Keratinocyte (primary cell): ENCODE measurements at places on chromosomes 5 and 9.

DNA sequence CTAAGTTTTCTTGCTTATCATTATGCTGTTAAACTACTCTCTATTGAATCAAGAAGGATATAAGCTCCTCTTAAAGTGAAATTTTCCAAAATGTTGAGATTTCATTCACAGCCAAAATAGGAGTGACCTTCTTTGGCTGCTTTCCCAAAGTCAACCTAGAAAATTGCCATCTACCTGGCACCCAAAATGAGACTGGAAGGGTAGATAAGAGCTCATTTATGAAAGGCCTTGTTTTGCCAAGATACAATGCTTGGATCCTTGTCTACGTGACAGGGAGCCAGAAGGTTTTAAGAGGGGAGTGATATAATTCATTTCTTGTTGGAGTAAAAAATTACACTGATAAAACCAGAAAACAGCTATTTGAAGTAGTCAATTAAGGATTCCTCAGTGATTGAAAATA, 287.1 kb downstream of the IZUMO3 start:
- no peak for DNase-seq

GRCh38 chr5:169889572-169889971, 90.7 kb downstream of the INSYN2B start:
- DNase-seq, result no peak

- no peak for DNase-seq
Observed at GRCh38 chr5:16727755-16728325, 111.0 kb upstream of the RETREG1 start.

GRCh38 chr5:88144219-88145001, 124.2 kb downstream of the TMEM161B start:
- no peak for DNase-seq

DNA sequence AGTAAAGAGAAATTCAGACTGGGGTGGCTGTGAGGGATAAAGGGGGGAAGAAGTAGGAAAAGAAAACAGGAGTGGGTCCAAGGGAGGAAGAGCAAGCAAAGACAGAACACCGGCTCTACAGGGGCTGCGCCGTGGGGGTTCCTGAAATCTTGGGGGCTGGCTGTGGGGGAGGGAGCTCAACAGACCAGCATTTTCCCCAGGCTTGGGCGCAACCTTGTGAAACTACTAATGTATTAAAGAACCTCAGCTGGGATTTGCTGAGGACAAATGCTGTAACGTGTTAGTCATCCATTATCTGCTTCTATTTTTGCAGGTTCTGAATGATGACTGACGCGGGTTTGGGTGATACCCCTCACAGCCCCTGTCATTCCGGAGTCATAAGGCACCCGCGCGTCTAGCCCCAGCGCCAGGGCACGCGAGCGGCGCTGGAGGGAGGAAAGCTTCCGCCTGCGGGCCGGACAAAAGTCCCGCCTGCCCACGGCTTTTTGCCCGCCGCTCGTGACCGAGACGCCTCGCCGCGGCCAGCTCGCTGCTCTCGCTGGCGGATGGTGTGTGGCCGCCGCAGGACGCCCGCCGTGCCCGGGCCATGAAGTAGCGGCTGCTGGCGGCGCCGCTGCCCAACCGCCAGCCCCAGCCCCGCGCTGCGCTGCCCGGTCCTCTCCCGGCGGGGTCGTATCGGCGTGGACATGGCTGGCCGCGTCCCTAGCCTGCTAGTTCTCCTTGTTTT, 110.6 kb downstream of the PAM start:
- no peak for DNase-seq

GRCh38 chr5:6712577-6713273, 507 bp upstream of the TENT4A start:
- peak; percentile 52 for DNase-seq

- no peak for DNase-seq
Observed at GRCh38 chr5:141484310-141484640, 555 bp upstream of the PCDHGC4 start.

- DNase-seq, result no peak
Observed at GRCh38 chr9:119688547-119688946, 319.3 kb upstream of the BRINP1 start.

DNA sequence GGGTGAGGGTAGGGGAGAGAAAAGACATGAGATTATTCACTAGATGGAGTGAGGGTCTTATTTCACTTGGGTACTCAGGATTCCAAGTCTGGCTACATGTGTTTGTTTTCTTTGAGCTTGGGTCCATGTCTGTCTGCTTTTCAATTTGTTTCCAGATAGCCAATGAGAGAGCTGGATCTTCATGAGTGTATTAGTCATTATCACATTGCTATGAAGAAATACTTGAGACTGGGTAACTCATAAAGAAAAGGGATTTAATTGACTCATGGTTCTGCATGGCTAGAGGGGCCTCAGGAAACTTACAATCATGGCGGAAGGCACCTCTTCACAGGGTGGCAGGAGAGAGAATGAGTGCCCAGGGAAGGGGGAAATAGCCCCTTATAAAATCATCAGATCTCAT, 196.8 kb upstream of the TRIM32 start:
- no peak for DNase-seq

DNA sequence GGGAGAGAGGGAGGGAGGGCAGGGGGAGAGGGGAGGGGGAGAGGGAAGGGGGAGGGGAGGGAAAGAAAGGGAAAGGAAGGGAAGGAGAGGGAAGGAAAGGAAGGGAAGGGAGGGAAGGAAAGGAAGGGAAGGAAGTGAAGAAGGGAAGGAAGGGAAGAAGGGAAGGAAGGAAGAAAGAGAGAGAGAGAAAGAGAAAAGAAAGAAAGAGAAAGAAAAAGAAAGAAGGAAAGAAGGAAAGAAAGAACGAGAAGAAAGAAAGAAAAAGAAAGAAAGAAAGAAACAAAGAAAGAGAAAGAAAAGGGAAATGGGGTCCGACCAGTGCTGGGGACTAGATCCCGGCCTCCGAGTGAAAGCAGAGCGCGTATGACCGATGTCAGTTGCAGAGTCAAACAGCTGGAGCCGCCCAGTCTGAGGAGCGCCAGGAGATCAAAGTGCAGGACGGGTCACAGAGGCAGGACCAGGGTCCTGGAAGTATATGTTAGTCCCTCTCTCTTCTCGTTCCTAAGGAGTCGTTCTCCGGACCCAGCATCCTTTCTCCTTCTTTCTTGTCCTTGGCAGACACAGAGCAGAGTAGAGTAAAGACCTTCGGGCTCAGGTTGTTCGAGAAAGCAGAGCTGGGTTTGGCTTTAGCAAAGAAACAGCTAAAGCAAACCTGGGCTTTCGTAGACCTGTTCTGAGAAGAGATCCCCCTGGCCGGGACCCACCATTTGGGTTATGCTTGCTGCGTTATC, 305.4 kb upstream of the MSX2 start:
- DNase-seq, result no peak

DNA sequence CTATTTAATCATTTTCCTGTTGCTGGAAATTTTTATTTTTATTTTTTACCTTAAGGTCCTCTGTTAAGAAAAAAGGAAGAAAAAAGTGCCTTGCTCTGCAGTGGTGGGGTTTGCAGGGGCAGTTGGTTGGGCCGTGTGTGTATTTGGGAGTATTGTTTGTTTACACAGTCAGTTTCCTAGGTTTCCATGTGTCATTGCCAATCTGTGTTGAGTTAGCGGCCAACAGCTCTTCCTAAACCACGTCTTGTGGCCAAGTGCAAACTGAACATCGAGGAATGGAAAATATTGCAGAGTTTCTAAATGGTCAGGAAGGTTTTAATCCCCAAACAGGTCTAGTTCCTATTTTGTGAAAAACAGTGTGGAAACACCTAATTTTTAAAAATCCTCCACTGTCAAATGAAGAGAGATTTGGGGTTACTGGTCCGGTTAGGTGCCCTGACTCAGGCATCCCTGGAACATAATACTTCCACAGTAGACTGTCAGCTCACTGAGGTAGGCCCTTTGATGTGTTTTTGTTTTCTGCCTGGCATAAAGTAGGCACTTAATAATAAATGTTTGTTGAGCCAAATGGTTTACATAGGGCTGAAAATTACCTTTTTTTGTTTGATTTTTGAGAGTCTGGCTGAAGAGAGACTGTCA, 37.0 kb downstream of the MAMDC2 start:
- DNase-seq, result no peak

GRCh38 chr5:9241479-9242305, 304.2 kb downstream of the SEMA5A start:
- DNase-seq, result no peak

DNA sequence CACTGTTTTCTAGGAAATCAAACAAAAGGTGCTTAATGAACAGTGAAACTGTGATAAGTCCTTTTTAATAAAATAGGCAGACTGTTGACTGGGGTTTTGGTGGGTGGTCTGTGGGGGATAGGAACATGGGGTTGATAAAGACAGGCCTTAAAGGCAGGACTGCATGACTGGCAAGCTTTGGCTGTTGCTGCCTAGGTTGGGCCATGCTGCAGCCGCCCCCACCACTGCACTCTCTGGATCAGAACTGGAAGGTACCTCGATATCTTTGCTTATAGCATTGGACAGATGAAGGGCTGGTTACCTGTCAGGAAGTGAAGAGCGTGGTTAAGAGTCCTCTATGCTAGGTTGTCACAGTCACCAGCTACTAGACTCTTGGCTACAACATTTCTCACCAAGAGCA, 24.4 kb downstream of the APBA1 start:
- no peak for DNase-seq

DNA sequence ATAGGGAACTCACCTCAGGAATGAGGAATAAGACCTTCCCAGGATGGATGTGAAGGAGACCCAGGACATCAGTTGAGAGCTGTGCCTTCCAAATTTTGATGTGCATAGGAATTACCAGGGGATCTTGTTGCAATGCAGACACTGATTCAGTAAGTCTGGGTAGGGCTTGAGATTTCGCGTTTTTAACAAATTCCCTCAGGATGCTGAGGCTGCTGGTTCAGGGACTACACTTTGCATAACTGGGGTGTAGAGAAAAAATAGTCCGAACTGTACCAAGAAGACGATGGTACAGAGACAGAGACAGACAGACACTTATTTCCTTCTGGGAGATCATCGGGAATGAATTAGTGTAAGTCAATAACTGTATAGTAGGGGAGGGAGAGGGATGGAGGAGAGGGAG, 82.3 kb upstream of the FREM1 start:
- DNase-seq, result no peak

DNA sequence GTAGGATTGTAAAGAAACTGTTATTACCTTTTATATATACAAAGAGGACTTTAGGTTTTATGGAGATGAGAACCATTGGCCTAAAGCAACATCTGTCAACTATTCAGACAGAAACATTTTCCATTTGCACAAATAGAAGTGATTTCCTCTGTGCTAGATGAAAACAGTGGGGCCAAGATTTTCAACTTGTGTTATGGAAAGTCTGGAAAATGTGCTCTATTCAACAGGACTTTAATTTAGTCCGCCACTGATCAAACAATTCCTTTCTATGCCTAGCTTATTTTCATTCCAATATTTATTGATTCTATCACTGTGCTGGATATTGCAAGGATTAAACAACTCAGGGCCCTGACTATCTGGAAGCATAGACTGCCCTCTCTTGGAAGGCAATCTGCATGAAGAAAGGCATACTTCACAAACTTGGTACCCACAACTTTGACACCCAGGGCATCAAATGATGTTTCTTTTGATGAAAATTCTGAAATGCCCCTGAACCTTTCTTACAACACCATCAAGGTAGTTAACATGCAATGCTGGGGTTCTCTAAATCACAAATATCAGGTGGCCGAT, 126.6 kb upstream of the HMHB1 start:
- DNase-seq, result no peak

- no peak for DNase-seq
Observed at GRCh38 chr5:4662756-4663155, 477.4 kb upstream of the ADAMTS16 start.

GRCh38 chr5:172881691-172882370, 47.8 kb downstream of the ERGIC1 start:
- DNase-seq, result no peak

DNA sequence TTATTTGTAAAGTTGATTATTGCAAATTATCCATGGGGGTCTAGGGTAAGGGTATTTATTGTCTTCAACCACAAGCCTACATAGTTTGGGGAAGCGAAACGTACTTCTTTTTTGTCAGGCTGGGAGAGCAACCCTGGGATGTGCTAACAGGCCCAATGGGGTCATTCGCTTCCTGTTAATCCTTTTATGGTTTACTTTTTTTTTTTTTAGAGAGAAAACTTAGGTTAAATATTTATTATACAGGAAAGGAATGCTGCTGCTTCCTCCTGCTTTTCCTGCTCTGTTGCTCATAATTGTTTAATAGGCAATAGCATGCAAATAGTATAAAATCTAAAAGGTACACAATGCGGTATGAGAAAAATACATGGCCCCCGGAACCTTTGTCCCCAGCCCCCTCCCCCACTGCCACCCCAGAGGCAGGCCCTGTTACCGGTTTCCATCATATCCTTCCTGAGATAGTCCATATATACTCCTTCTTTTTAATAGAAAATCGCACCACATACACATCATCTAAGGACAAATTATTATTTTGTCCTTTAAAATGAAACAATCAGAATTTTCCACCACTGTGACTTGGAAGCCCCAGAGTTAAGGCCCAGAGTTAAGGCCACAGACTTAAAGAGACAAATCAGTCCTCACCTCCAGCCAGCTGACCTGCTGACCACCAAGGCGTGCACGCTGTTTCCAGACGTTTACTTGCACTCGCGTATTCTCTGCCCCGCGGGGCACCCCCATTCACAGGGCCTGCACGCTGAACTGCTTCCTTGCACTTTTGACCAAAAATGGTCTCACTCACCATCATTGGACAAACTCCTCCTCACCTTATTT, 83.9 kb downstream of the NDFIP1 start:
- DNase-seq, result no peak

DNA sequence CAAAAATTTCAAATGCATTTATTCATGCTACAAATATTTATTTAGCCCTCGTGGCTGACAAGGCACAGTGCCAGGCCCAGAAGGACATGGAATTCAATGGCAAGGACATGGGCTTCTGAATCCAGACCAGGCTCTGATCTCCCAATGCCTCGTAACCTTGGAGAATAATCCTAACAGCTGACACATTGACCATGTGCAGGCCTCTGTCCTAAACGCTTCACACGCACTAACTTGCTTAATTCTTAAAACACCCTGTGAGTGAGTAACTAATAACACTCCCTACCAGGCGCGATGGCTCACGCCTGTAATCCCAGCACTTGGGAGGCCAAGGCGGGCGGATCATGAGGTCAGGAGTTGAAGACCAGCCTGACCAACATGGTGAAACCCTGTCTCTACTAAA, 33.2 kb downstream of the MYO10 start:
- no peak for DNase-seq

- DNase-seq, result no peak
Observed at GRCh38 chr5:117893211-117893610, 1095.1 kb downstream of the DTWD2 start.

- no peak for DNase-seq
Observed at GRCh38 chr5:20636686-20637085, 648.7 kb upstream of the CDH18 start.

GRCh38 chr5:78779262-78779661, 130.7 kb upstream of the LHFPL2 start:
- DNase-seq, result no peak

DNA sequence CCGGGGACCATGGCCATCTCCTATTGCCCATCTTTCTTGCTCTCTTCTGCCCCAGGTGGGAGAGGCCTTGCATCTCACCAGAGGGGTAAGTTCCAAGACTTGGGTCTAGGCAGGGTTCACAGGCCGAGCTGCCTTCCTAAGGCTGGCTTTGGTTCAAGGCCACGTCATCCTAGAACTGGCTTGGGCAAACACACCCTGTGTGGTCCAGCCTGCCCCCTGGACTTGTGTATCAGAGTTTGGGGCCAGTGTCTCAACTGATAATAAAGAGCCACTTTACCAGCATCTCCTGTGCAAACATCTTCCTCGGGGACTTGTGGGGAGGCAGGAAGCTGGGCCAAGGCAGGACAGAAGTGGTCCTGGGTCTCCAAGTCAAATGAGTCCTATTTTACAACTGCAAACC, 17.8 kb downstream of the BOD1 start:
- DNase-seq, result no peak

- DNase-seq, result no peak
Observed at GRCh38 chr9:32677931-32678330, 42.5 kb upstream of the TAF1L start.

GRCh38 chr5:33321026-33321425, 119.7 kb upstream of the TARS1 start:
- DNase-seq, result peak; percentile 35
